ENCODE measurements at places on chromosomes 4 and X.

- DNase-seq, result no peak
These were observed 763.8 kb upstream of the AADAT start for GRCh38 chr4:170853422-170854021.

DNA sequence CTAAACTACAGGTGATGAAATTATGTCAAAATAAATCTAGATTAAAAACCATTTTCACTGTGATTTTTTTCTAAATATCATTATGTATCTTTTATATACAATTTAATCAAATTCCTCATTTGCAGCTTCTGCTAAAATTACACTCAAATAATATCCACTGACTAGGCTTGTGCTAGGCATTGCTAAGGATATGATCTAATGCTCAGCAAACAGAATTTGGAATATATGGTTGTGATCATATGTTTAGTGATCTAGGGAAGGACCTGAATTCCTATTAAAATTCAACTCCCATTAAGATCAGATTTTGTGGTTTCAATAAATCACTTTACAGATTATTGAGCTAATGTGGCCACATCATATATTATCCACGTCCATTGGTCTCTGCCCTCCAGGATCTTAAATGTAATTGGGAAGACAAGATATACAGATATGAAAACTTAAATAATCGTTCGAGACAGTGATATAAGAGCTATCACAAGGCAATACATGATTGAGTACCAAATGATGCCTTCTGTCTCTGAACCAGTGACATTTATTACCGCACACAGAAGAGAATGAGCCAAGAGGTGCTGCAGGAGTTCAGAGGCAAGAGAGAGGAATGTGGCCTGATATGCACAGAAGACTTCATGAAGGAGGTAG is 206.0 kb upstream of the RPS6KA3 start:
- no peak for DNase-seq

DNA sequence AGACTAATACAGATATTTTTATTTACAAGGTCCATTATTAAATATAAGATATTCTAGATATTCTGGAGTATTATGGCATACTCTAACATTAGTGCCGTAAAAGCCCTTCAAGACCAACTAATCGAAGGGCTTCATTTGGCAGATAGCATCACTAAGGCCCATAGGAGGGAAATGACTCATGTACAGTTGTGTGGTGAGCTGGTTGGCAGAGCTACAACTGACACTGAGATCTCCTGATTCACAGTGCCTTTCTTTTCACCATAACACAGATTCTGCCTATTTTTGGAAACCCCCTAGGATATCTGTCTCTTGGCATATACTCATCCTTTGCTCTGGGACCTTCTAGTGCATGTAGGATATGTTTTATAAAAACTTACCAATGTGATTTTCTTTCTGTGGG is 201.7 kb upstream of the AFF2 start:
- DNase-seq, result no peak

GRCh38 chr4:138951764-138952163 is 63.8 kb upstream of the NOCT start:
- no peak for DNase-seq

- DNase-seq, result no peak
These were observed 28.0 kb downstream of the MGAT4D start for GRCh38 chr4:140469791-140470733.

DNA sequence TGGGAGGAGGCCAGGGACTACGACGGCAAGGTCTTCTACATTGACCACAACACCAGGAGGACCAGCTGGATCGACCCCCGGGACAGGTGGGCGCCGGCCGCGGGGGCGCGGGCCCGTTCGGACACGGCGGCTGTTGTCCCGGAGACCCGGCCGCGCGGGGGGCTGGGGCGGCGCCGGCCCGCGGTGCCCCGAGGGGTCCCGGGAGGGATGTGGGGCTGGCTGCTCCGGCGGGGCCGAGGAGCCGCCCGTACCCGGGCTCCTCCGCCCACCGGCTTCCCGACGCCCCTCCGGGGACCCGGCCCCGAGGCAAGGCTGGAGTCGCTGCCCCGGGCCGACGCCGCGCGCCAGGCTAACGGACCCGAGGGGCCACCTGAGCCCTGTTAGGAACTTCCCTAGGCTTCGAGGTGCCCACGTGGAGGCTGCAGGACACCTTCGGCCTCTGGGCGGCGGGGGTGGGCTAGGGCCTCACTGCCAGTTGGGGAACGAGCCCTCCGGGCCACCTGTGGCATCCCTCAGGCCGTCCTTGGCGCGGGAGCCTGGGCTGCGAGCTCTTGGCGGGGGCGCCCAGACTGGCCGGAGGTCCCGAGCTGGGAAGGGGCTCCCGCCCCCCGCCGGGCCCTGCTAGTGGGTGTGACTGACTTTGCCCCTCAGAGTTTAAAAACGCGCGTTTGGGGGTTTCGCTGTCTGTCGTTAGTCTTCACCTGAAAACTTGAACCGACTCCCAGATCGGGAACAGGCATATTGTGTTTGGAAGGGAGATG is 660 bp downstream of the WWC2 start:
- no peak for DNase-seq

DNA sequence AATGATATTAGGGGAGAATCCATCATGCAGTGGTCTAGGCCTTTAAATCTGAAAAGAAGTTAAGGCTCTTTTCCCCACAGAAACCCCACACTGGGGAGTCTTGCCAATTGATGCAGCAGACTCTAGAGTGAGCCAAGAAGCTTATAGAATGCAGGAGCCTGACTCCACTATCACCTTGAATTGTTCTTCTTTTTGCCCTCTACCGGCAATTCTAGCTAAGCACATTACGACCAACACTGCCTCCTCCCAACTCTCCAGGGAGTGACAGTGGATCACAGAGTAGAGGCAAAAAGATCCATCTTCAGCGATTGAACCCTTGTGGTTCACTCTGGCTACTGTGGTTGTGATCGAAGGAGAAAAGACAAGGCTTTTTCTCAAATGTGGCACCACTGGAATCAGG is 331.5 kb downstream of the NKX6-1 start:
- no peak for DNase-seq

- peak; percentile 2 for DNase-seq
These were observed 2185.1 kb upstream of the TENM3 start for GRCh38 chr4:180057891-180058671.

GRCh38 chrX:133868682-133869081 is 116.7 kb downstream of the GPC3 start:
- no peak for DNase-seq
